ENCODE measurements at places on chromosomes 13 and 19. TPM values are rescaled to one million over a fixed set of nuclear protein-coding genes. Genes with fewer than 3 reads are reported as not detected.
A peak's percentile ranks its signal among the peaks of the same experiment; 100 is the strongest.

- ATAC-seq, result no peak
Observed at GRCh38 chr13:59962343-59962742, 201.4 kb downstream of the DIAPH3 start.

DNA sequence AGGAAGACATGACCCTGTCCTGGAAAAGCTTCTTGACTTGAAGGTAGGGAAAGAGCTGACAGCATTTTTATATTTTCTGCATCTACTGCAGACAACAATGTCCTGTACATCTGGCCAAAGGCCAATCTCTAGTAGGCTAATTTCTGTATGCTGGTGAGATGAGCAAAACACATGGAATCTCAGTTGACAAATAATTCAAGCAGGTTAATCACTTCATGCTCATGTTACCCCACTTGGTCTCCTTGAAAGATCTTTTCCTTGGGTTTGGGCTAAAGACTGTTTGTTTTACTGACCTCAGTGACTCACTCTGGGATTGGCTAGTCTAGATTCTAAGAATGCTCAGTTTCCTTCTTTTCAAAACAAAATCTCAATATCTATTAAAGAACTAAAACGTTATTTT lies 298.8 kb downstream of the LMO7 start:
- no peak for ATAC-seq

- peak; percentile 83 for ATAC-seq
Observed at GRCh38 chr13:114078461-114079451, 53.7 kb downstream of the RASA3 start.

GATAD2A gene
- total RNA-seq, result 33.4 TPM

GRCh38 chr13:95505986-95506385 lies 46.5 kb upstream of the CLDN10 start:
- no peak for ATAC-seq

GRCh38 chr19:10299545-10300458 lies 9.8 kb downstream of the ZGLP1 start:
- ATAC-seq, result peak; percentile 46

- ATAC-seq, result no peak
Observed at GRCh38 chr19:6030214-6030507, 52.2 kb upstream of the RANBP3 start.

Data from gastroesophageal sphincter (tissue), 4 donors.